ENCODE measurements at places on chromosomes 2 and 18. TPM values are rescaled to one million over a fixed set of nuclear protein-coding genes. Genes with fewer than 3 reads are reported as not detected.

Gene RMDN2
- 5.5 TPM for total RNA-seq

Gene SCYGR4
- total RNA-seq: not detected

Gene G6PC2
- total RNA-seq: not detected

Gene SOWAHC
- 12.9 TPM for total RNA-seq

Gene SLC19A3
- total RNA-seq: 1.7 TPM

Gene CHST10
- 25.0 TPM for total RNA-seq

Gene SULT6B1
- not detected for total RNA-seq

Gene IL1F10
- total RNA-seq: not detected

Gene STARD6
- total RNA-seq: not detected

Gene SCYGR3
- not detected for total RNA-seq

Gene CAD
- total RNA-seq: 38.5 TPM

Gene UGT1A4
- total RNA-seq: not detected

Gene ECEL1
- total RNA-seq: 2.3 TPM

Gene OSBPL1A
- 27.5 TPM for total RNA-seq

Gene IL1RN
- not detected for total RNA-seq

Gene EVA1A
- total RNA-seq: not detected

Gene RBM44
- total RNA-seq: 1.3 TPM

Gene CPLX4
- not detected for total RNA-seq

Gene BMPR2
- total RNA-seq: 95.0 TPM

Gene MLPH
- 4.3 TPM for total RNA-seq

Gene STPG4
- total RNA-seq: 1.3 TPM

Gene NYAP2
- total RNA-seq: 0.32 TPM

Gene SLC38A11
- not detected for total RNA-seq

Gene CCDC178
- not detected for total RNA-seq

Gene REG3G
- not detected for total RNA-seq

Gene DLGAP1
- total RNA-seq: 13.6 TPM

Gene SGO2
- 6.6 TPM for total RNA-seq

Gene C2orf78
- not detected for total RNA-seq

Gene ATOH8
- total RNA-seq: 9.0 TPM

Gene GNLY
- total RNA-seq: not detected

Gene NOSTRIN
- not detected for total RNA-seq

Gene EPB41L3
- total RNA-seq: 368 TPM

Gene BIN1
- 176 TPM for total RNA-seq

Gene IL18R1
- total RNA-seq: not detected

Gene SLC35F6
- 28.8 TPM for total RNA-seq

Gene EVX2
- total RNA-seq: 0.76 TPM

Gene ANKRD23
- 5.7 TPM for total RNA-seq

Gene SRBD1
- 16.1 TPM for total RNA-seq

Gene GULP1
- 17.7 TPM for total RNA-seq

Gene GALNT3
- total RNA-seq: 1.3 TPM

Gene GNAL
- total RNA-seq: 52.5 TPM

Gene SAG
- not detected for total RNA-seq

Gene FHOD3
- total RNA-seq: 21.2 TPM

Gene KCNS3
- total RNA-seq: 5.5 TPM

Gene GEN1
- total RNA-seq: 44.4 TPM

Gene C2orf80
- not detected for total RNA-seq

Gene LONRF2
- total RNA-seq: 1.3 TPM

Gene PPIG
- total RNA-seq: 33.7 TPM

Gene B4GALT6
- 16.5 TPM for total RNA-seq

Gene ARL5A
- 30.3 TPM for total RNA-seq

Gene MAL
- 9.0 TPM for total RNA-seq

Gene VWA3B
- not detected for total RNA-seq

Gene SLC1A4
- 27.9 TPM for total RNA-seq

Gene RUFY4
- not detected for total RNA-seq

Gene TEX44
- total RNA-seq: not detected

Gene MROH2A
- total RNA-seq: not detected

Gene FAM228A
- 0.69 TPM for total RNA-seq

All from glutamatergic neuron (in vitro differentiated cells).